ENCODE measurements at places on chromosomes 13 and 19.

- no peak for DNase-seq
Observed at GRCh38 chr13:33217256-33217655, 68.3 kb downstream of the STARD13 start.

GRCh38 chr19:29107831-29108230, 105.1 kb downstream of the UQCRFS1 start:
- DNase-seq, result no peak

DNA sequence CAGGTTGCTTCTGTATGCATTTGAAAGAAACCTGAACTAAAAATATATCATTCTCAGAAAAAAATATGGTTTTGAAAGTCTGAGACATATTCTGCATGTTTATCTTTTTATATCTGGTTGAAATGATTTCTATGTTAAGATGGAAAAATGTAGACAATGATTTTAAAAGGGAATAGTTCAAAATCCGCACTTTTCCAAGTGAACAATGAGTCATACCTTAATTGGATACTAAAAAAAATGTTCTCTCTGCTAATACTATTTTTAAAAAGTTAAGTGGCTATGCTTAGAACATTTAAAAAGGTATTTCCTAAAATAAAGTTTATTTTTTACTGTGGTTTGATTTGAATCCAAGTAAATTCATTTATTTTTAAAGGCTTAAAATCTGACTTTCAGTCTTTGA, 801.4 kb downstream of the SLITRK6 start:
- DNase-seq, result no peak

DNA sequence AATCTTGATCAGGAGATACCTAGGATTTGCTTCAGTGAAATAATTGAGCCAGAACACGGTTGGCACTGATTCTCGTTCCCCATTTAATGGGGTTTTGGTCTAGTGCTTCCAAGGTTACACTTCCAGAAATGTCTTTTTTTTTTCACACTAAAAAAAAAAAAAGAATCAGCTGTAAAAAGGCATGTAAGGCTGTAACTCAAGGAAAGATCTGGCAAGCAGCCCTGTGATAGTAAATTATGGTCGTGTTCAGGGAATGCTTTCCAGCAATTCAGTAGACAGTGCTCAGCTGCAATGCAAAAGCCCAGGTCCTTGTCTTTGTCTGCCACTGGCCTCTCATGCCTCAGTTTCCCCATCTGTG, 27.2 kb upstream of the NDUFS7 start:
- DNase-seq, result no peak

DNA sequence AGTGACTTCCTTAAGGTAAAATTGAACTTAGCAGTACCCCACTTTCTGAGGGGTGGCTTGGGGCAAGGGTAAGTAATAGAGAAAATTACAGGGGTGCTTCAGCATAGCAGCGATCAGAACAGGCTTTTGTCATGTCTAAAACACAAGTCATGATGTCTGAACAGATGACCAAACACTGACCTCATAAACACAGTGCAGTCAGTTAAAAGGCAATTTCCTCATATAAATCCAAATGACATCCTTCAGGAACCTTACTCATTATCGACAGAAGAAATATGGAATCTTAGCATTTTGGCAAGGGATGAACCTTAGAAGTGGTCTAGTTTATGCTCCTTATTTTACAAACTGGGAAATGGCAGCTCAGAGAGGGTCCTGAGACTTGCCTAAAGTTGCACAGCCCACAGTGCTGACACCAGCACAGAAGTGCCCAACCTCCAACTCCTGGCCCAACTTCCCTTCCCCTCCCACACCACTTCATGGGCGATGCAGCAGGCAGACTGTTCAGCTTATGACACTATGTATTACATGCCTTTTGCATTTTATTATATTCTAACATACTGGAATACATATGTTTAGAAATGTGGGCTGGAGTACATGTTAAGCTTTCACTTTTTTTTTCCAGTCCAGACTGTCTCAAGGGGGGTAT, 3.6 kb downstream of the GJA3 start:
- no peak for DNase-seq

DNA sequence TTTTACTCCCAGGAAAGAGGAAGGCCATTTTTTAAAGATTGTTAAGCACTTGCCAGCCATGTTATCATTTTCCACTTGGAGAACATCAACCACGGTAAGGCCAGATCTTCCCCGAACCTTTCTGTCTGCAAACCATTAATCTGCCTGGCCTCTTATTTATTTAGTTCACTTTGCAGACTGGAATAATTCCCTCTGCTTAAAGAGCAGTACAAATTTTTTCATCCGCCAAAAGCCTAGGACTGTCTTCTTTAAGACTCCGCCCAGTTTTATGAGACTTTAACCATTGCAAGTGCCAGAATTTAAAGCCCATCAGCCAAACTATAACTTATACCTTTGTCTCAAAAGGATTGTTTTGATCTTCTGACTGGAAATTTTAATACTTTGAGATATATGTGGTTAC, 426.3 kb downstream of the KCTD12 start:
- no peak for DNase-seq

DNA sequence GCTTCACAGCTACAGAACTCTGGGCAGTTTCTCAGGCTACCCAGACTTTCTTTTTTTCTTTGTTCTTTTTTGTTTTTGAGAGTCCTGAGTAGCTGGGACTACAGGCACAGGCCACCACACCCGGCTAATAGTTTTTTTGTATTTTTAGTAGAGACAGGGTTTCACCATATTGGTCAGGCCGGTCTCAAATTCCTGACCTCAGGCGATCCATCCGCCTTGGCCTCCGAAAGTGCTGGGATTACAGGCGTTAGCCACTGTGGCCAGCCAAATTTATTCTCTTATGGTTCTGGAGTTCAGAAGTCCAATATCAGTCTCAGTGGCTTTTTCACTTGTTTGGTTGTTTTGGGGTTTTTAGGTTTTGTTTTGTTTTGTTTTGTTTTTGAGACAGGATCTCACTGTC, 12.4 kb downstream of the MEIOSIN start:
- no peak for DNase-seq

All from AG04450 (cell line).